MM.1S (cell line): ENCODE measurements at places on chromosomes 11 and 22.
A peak's percentile ranks its signal among the peaks of the same experiment; 100 is the strongest.

GRCh38 chr11:9972989-9973388, 309.1 kb downstream of the SWAP70 start:
- DNase-seq, result peak; percentile 48
- no peak overlapping the region for H3K4me3 ChIP-seq
- H3K27me3 ChIP-seq, result no peaks in the 10 kb centered on the region
- no peaks in the 10 kb centered on the region for H3K36me3 ChIP-seq
- H3K27ac ChIP-seq, result no peak overlapping the region
- H3K4me1 ChIP-seq, result no peaks in the 10 kb centered on the region

- no peak overlapping the region for H3K4me3 ChIP-seq
- no peaks in the 10 kb centered on the region for H3K27me3 ChIP-seq
- H3K27ac ChIP-seq, result no peak overlapping the region
- no peaks in the 10 kb centered on the region for H3K4me1 ChIP-seq
- H3K36me3 ChIP-seq, result peaks cover 62% of the 10 kb centered on the region
- DNase-seq, result no peak
Observed at GRCh38 chr22:36293606-36294292, 40.8 kb downstream of the APOL1 start.

DNA sequence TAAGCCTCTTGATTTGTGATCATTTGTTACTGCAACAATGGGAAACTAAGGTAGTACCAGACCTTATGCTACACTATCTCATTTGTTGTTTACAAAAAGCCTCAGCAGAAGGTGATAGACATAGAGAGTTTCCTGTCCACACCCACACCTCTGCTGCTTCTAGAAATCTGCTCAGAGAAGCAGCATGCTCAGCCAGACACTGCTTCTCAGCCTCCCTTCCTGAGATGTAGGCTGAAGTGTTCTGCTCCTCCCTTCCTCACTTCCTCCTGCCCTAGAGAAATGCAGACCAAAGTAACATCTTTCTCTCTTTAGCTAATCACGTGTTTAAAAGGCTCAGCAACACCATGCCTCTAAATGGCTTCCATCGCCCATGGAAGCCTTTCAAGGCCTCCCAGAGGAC, 88.4 kb downstream of the SLC1A2 start:
- H3K4me3 ChIP-seq, result no peak overlapping the region
- H3K27ac ChIP-seq, result 0 out of 2 replicates have a peak overlapping the region, but pooled peaks have one; percentile 1
- DNase-seq, result peak; percentile 50
- no peaks in the 10 kb centered on the region for H3K27me3 ChIP-seq

DNA sequence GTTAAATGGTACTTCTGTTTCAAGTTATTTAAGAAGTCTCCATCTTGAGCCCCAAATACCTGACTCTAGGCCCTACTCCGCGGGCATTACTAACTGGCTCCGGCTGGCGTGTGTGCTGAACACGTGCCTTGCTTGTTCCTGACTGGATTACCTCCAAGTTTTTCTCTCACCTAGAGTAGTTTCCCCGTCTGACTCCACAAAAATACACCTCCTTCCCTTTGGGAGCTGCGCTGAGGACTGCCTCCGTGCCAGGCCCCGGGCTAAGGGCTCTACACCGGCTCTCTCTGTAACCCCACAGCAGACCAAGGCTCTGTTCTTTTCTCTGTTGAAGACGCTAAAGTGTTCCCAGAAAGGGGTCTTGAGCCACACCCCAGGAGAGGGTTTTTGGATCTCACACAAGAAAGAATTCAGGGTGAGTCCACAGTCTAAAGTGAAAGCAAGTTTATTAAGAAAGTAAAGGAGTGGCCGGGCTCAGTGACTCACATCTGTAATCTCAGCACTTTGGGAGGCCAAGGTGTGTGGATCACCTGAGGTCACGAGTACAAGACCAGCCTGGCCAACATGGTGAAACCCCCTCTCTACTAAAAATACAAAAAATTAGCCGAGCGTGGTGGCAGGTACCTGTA, 61.8 kb downstream of the ANO1 start:
- H3K27ac ChIP-seq, result no peak overlapping the region
- H3K36me3 ChIP-seq, result no peaks in the 10 kb centered on the region
- H3K4me3 ChIP-seq, result no peak overlapping the region
- H3K4me1 ChIP-seq, result no peaks in the 10 kb centered on the region

DNA sequence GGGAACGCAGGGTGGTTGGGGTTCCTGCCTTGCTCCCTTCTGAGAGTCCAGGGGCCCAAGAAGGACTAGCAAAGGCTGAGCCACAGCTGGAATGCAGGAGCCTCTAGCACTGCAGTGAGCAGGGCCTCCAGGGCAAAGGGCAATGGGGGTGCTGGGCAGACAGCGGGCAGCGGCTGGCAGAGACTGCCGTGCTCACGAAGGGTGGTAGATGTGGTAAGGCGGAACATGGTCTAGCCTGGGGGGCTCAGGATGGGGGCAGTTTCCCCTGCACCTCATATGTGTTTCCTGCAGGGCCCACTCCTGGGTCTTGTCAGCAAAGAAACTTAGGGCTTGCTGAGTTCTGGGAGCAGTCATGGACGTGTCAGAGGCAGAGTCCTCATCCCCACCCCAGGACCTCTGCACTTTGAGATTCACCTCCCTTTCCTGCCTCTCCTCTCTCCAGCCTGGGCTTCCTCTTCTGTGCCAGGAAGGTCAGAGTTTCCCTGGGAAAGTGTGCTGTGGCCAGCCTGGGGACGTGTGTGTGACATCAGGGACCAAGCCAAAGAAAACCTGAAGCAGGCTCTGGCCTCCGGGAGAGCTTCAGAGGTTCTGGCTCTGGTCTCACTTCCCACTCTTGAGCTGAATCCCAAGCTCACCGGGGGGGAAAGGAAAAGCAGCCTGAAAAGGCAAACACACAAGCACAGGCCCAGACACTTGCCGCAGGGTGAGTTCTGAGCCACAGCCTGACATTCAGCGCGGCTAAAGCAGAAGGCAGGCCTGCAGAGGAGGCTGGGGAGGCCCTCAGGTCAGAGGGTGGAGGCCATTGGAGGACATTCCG, 4.4 kb downstream of the MOGAT2 start:
- H3K27ac ChIP-seq, result peak overlapping the region; percentile 49; the same call in 1 of the 2 replicates
- DNase-seq, result no peak
- no peaks in the 10 kb centered on the region for H3K4me1 ChIP-seq
- peak overlapping the region; percentile 6; the same call in 1 of the 2 replicates for H3K4me3 ChIP-seq

DNA sequence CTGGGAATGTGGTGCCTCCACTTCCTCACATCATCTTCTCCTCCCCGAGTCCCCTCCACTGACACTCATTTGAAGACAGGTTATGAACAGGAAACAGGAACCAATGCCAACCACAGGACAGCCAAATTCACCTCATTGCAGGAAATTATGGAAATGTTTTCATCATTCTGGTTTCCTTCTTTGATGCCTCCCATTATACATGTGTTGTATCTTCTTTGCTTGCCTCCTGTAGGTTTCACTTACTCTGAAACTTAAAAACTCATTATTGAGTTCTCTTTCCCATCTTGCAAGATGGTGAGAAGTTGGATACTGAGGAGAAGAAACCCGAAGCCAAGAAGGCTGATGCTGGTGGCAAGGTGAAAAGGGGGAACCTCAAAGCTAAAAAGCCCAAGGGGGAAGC, 108.5 kb downstream of the PHF21B start:
- H3K36me3 ChIP-seq, result no peaks in the 10 kb centered on the region
- no peak overlapping the region for H3K27ac ChIP-seq
- no peak overlapping the region for H3K4me3 ChIP-seq
- DNase-seq, result no peak

- no peaks in the 10 kb centered on the region for H3K36me3 ChIP-seq
- H3K4me1 ChIP-seq, result peaks cover 15% of the 10 kb centered on the region
- H3K4me3 ChIP-seq, result no peak overlapping the region
Observed at GRCh38 chr22:23054531-23055257, 15.6 kb upstream of the GNAZ start.

DNA sequence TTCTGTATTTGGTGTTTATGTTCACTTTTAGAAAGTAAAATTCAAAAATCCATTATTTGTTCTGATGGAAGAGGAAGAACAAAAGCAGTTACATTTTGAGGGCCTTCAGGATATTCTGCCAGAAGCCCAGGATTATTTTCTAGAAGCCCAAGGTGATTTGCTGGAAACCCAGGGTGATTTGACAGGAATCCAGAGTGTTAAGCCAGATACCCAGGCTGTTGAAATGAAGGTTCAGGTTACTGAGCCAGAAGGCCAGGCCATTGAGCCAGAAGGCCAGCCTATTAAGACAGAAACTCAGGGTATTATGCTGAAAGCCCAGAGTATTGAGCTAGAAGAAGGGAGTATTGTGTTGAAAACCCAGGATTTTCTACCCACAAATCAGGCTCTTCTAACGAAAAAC, 33.1 kb downstream of the CCDC15 start:
- no peaks in the 10 kb centered on the region for H3K4me1 ChIP-seq
- H3K27ac ChIP-seq, result no peak overlapping the region
- no peak overlapping the region for H3K4me3 ChIP-seq
- H3K36me3 ChIP-seq, result no peaks in the 10 kb centered on the region
- H3K27me3 ChIP-seq, result no peaks in the 10 kb centered on the region
- DNase-seq, result no peak

DNA sequence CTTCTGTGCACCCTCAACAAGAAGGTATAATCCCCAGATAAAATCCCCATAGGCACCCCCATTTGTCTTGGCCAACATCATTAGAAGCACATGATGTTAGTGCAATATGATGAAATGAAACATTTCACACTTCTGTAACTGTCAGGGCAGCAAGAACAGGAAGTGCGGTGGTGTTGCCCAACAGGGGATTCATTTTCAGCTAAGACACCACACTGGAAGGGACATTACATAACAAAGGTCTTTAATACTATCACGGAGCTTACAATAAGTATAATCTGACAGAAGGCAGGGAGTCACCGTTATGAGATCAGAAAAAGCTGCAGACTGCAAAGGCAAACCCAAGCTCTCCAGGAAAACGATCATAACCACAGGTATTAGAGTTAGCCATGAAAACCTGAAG, 2.0 kb downstream of the OR52W1 start:
- H3K4me1 ChIP-seq, result peaks cover 30% of the 10 kb centered on the region
- DNase-seq, result no peak
- H3K27me3 ChIP-seq, result no peaks in the 10 kb centered on the region
- no peaks in the 10 kb centered on the region for H3K36me3 ChIP-seq
- H3K27ac ChIP-seq, result no peak overlapping the region

DNA sequence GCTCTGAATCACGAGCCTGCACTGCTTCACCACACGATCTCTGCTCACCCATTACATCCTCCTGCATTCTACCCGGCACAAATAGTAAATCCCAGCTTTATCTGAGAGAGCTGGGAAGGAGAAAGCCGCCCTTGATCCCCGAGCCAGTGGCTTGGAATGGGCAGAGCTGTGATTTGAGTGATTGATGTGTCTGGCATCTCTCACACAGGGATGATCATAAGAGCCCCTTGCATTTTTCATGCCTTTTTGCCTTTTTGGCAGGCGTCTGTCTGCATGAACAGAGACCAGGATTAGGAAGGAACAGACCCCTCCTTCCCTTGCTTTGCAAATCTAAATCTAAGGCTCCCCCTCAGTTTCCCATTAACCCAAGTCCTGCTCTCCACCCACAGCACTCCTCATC, 945.3 kb downstream of the NTM start:
- no peak for DNase-seq
- H3K4me3 ChIP-seq, result no peak overlapping the region
- H3K27me3 ChIP-seq, result no peaks in the 10 kb centered on the region
- no peaks in the 10 kb centered on the region for H3K4me1 ChIP-seq
- no peak overlapping the region for H3K27ac ChIP-seq

- H3K4me1 ChIP-seq, result peaks cover 11% of the 10 kb centered on the region
- DNase-seq, result no peak
- peak overlapping the region; percentile 83 for H3K4me3 ChIP-seq
- H3K27ac ChIP-seq, result peak overlapping the region; percentile 63; the same call in 1 of the 2 replicates
- 0 out of 2 replicates have a peak, but pooled peaks cover 2% of the 10 kb centered on the region for H3K36me3 ChIP-seq
Observed at GRCh38 chr11:68031144-68031464, 623 bp downstream of the NDUFS8 start.

GRCh38 chr11:73221996-73222395, 3.9 kb downstream of the P2RY2 start:
- H3K4me1 ChIP-seq, result peaks cover 3% of the 10 kb centered on the region
- no peaks in the 10 kb centered on the region for H3K27me3 ChIP-seq

DNA sequence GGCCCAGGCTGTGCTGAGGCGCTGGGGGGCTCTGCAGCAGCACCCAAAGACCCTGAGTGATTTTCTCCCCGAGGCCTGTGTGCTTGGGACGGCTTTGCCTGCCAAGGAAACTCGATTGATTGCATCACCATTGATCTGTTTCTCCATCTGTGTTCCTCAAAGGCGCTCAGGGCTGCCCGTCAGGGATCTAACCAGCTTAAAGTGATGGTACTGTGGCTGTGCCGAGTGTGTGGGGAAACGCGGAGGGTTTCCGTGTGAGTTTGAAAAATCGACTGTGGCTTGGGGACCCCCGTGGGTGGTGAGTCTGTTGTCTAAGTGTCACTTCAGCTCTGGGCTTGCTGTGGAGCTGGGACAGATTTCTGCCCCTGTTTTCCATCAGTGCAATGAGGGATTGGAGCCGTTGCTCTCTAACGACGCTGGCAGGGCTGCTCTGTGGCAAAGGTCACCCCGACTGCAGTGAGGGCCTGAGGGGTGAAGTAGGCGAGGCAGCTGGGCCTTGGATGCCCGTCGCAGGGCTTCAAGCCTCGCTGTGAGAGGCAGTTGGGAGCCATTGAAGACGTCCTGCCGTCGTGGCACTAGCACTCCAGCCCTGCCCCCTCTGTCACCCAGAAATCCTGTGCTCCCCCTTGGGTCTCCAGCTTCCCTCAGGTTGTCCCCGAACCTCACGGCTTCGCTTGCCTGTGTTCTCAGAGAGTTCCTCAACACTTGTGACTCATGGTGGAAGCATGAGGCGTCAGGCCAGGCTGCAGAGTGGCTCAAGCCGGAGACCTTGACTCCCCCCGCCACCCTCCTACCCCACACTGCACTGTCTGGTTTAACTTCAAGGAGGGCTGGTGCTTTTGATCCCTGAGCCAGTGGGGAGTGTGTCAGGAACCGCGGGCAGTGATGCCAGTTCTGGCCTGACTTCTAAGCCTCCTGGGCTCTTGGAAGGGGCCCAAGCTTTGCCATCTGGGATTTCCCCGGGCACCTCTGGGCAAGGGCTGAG, 21.8 kb downstream of the CACNA1I start:
- DNase-seq, result no peak
- no peaks in the 10 kb centered on the region for H3K36me3 ChIP-seq
- no peak overlapping the region for H3K4me3 ChIP-seq
- H3K27me3 ChIP-seq, result peaks cover 44% of the 10 kb centered on the region

DNA sequence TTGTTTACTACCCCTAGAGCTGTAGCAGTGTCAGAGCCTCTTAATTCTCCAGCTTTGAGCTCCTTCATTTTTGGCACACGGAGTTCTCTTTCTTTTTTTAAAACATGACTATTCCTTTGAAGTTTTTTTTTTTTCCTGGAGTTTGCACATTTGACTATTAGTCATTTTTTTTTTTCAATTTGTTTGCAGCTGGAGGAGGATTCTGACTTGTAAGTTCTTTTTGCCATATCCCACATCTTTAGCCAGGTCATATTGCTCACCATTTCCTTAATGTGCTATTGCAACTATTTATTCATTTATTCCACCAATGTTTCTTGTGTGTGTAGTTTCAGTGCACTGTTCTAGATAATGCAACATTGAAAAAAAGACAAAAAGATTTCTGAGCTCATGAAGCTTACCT, 166.3 kb upstream of the ARHGAP20 start:
- no peaks in the 10 kb centered on the region for H3K27me3 ChIP-seq
- no peak overlapping the region for H3K27ac ChIP-seq
- DNase-seq, result no peak
- no peaks in the 10 kb centered on the region for H3K36me3 ChIP-seq
- H3K4me1 ChIP-seq, result no peaks in the 10 kb centered on the region
